ENCODE measurements at places on chromosomes 5 and 9.

- peak; percentile 47 for DNase-seq
Measured at GRCh38 chr5:23820765-23821471, 313.5 kb downstream of the PRDM9 start.

DNA sequence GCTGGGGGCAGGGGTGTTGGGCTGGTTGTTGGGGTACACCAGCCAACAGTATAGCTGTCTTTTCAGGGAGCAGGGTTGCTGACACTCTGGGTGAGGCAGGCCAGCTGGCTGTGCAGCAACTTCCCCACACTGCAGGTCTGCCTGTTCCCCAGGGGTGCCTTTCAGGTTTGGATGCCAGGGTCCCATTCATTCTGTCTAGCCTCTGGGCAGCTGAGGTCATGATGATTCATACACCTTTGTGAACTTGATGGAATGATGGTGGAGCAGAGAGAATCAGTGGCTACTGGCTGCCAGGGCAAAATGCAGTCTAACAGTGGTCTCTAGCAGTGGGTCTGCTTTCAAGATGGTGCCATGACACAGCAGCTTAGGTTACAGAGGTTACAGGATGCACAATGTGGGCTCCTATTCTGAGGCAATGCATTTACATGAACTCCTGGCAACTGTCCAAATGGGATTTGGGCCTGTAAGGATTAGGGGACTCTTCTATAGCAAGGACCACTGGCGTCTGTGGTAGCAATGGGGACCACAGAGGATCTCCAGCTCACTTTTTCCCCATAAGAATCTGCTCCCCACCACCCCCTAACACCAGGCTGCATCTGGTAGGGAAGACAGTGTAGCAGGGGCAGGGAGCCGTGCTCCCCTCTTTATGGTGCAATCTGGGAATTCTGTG is 103.7 kb downstream of the FEM1C start:
- no peak for DNase-seq

GRCh38 chr5:140219068-140219991 is 44.3 kb downstream of the CYSTM1 start:
- DNase-seq = no peak

GRCh38 chr9:77457916-77458592 is 190.1 kb downstream of the GNA14 start:
- DNase-seq = peak; percentile 86

DNA sequence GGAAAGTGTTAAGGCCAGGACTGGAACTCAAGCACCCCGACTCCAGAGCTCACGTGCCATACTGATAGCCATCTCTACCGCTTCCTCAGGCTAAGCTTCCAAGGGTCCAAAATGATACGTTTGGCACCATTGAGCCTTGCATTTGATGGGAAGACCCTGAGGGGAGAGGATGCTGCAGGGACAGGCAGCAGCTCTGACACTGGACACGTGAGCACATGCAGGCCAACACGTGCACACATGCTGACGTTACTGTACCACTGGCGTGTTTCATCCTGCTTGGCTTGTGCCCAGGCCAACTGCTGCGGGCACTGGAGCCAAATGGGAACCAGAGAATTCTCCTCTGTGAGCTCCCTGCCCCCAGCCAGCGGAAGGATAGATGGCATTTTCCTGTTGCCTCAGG is 5.2 kb downstream of the FAT2 start:
- no peak for DNase-seq

DNA sequence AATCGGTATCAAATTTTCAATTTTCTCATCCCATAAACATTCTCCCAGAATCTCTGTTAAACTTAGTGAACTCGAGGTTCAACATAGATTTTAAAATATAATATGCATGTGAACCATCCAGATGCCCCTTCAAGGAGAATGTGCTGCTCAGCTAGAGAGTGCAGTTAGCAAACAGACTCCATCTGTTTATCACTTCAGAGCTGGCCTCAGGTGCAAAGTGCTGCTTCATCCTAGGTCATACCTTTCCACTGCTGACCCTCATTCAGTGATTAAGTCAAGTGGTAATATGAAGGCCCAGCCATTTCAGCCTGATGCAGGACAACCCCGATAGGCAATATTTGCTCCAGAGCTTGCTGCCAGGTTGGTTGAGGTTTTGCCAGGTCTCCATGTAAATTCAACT is 339.0 kb upstream of the POU5F2 start:
- no peak for DNase-seq

GRCh38 chr5:66529182-66529581 is 67.0 kb upstream of the MAST4 start:
- no peak for DNase-seq

DNA sequence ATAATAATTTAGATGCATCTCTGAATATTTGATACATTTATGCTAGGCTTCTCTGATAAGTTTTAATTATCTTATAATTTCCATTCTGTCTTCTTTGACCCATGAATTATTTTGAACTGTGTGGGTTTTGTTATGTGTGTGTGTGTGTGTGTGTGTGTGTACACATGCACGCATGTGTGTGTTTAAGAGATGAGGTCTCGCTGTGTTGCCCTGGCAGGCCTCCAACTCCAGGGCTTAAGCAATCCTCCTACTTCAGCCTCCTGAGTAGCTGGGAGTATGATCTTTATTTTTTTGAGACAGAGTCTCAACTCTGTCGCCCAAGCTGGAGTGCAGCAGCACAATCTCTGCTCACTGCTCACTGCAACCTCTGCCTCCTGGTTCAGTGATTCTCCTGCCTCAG is 75.4 kb downstream of the NDUFAF2 start:
- no peak for DNase-seq

GRCh38 chr9:111759762-111760639 is 34.7 kb downstream of the SHOC1 start:
- DNase-seq = peak; percentile 76

GRCh38 chr5:65482736-65483545 is 1.2 kb upstream of the ADAMTS6 start:
- DNase-seq = peak; percentile 86

- no peak for DNase-seq
Measured at GRCh38 chr9:116303270-116303669, 149.7 kb downstream of the PAPPA start.

DNA sequence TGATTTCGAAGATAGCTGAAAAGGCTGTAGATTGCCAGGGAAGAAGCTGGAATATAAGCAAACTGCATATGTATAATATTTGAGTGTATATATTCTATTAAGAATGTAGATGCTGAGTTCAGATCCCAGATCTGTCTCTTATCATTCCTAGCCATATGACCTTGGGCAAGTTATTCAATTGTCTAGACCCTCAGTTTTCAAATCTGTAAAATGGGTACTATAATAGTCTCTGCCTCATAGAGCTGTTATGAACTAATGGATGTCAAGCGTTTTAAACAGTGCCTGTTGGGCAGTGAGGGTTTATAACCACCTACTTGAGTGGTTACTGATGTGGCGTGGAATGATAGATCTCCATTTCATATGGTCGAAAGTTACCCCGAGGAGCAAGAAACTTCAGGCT is 130.4 kb downstream of the GAS1 start:
- no peak for DNase-seq

DNA sequence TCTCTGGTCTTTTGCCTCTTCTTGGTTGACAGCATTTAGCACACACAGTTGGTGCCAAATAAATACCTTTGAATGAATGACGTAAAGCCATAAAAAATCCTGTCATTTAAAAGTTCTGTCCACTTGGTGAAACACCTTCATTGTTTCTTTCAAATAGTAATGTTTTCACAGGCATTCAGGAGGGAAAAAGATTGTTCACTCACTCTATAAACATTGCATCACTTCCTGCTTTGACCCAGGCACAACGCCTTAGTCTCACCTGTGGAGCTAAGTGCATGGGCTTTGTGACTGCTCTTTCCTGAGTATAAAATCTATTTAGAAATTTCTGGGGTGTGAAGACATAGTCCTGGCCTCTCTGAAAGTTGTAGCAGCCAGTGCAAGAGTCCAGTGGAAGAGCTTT is 88.9 kb upstream of the CXCL14 start:
- no peak for DNase-seq

GRCh38 chr9:21428235-21428634 is 12.0 kb upstream of the IFNA1 start:
- DNase-seq = no peak

DNA sequence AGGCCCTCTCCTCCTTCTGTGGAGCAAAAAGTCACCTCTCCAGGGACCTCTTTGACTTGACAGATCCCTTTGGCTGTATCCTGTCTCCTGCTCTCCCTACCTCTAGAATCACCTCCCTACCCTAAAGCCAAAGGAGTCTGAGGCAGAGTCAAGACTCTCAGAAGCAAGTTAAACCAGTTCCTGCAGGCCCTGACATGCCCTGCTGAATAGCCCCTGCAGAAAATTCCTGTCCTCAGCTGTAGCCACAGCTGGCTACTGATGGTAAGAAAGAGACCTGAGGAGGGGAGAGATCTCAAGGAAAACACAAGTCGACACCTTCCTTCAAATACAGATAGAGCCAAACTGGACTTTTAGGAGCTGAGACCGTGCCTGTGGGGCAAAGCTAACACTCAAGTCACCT is 23.7 kb upstream of the UBAP2 start:
- DNase-seq = peak; percentile 77

- peak; percentile 20 for DNase-seq
Measured at GRCh38 chr5:5288201-5288600, 134.3 kb upstream of the ICE1 start.

- peak; percentile 99 for DNase-seq
Measured at GRCh38 chr5:95669540-95669939, 13.3 kb downstream of the SPATA9 start.

GRCh38 chr5:124650147-124650561 is 96.3 kb downstream of the ZNF608 start:
- DNase-seq = no peak

GRCh38 chr9:20940447-20941173 is 90.8 kb downstream of the HACD4 start:
- peak; percentile 7 for DNase-seq

DNA sequence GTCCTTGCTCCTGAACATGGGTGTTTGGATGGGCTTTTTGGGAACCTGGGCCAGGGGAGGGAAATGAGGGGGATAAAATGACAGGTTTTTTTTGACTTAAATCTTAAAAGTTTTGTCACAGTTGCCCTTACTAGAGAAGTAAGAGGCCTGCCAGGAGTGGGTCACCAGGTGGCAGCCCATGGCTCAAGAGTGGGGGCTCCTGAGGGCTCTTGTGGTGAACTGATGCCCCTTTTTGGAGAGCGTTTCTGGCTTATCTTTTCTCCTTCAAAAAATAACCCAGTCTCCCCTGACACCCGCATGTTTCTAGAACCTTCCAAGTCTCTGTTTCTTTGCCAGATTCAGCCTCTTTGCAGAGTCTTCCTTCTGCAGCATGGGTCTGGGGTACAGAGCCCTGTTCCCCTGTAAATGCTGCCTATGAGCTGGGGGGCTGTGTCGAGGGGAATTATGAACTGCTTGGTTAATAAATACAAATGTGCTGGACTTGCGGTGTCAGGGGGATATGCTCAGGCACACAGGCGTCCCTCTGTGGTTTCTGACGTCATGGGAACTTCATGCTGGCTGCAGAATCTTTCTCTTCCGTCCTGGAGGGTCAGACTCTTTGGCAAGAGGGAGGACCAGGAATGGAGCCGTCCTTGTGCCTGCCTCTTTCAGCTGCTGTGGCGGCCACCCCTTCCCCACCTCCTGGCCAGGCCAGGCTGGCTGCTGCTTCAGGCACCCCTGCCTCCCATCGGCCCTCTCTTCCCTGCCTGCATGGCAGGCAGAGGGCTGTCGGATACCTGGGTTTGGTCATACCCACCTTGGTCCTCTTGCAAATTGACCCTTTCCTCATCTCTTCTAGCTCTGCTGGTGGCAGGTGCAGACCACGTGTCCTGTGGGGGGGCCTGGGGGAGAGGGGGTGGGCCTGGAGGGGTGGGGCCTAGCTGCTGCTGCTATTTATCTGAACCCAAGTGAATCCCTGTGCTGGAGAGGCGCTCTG is 30.1 kb downstream of the PTPA start:
- DNase-seq = no peak

DNA sequence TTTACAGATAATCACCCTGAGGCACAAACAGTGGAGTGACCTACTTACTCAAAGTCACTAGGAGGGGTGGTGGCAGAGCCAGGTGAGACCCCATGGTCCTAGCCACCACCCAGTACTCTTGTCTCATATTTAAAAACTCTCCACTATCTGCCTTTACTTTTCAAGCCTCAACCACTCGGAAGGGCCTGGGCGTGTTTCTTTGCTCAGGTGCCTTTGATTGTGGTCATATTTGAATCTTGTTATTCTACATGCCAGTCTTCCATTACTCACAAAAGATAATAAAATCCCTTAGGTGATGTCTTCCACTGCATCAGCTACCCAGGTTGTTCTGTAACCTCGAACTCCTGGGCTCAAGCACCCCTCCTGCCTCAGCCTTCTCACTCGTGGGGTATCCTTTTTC is 20.7 kb upstream of the TRIM36 start:
- no peak for DNase-seq

DNA sequence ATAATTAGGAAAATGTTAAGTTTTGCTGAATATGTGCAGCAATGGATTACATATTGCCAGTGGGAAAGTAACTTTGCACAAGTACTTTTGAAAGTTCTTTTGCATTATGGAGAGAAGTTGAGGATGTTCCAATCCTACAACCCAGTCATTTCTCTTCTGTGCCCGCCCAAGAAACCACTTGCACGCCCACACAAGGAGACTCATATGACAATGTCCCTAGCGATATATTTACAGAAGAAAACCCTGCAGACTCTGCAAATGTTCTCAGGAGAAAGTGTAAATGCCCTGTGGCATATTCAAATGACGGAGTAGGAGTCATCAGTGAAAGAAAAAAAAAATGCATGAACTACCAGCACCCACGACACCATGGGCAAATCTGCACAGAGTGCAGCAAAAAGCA is 356.5 kb downstream of the CTNND2 start:
- DNase-seq = no peak

- DNase-seq = peak; percentile 94
Measured at GRCh38 chr5:177194268-177194667, 60.7 kb downstream of the NSD1 start.

DNA sequence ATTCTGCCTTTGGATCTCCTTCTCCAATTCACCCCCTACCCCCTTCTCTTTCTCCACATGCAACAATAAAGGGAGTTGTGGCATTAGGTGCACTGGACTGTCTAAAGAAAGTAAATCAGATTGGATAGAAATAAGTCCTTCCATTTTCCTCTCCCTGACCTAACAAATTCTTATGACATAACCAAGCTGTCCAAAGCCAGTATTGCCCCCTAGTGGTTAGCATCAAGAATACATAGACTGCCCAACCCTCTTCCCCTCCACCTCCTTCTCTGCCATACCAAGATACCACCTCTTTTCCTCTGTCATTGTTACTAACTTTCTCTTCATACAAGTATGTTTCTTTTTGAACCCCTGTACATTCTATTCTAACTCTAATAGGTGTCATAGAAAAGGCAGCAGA is 45.7 kb downstream of the PPARGC1B start:
- peak; percentile 58 for DNase-seq

GRCh38 chr5:13731121-13731628 is 213.3 kb downstream of the DNAH5 start:
- DNase-seq = no peak

Measured in mesendoderm (in vitro differentiated cells).